ENCODE measurements at places on chromosomes 5 and 9.

- DNase-seq: no peak
Observed at GRCh38 chr9:105206821-105207699, 37.4 kb upstream of the SLC44A1 start.

DNA sequence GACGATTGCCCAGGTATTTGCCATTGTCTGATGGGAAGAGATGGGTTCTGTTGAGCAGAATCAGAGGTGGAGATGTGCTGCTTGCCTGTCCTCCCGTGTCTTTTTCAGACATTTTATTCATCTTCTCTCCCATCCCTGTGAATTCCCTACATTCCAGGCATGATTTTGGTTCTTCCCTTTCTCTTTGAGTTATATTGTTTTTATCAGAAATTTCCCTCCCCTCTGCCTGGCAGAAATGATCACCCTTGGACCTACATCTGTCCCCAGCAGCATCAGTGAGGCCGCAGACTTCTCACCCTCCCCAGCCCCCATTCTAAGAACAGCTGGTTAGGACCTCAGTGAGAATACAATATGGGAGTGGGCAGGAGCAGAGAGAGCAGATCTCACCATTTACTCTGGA is 640.2 kb downstream of the CCDC171 start:
- no peak for DNase-seq

- DNase-seq: no peak
Observed at GRCh38 chr9:116088396-116088795, 65.2 kb upstream of the PAPPA start.

GRCh38 chr9:114546851-114547250 is 40.7 kb upstream of the ATP6V1G1 start:
- no peak for DNase-seq

GRCh38 chr5:81579262-81579924 is 171.5 kb downstream of the SSBP2 start:
- DNase-seq: no peak

GRCh38 chr5:34005211-34005610 is 2.6 kb downstream of the AMACR start:
- peak; percentile 74 for DNase-seq

- DNase-seq: no peak
Observed at GRCh38 chr5:146041180-146041789, 64.1 kb downstream of the PLAC8L1 start.

DNA sequence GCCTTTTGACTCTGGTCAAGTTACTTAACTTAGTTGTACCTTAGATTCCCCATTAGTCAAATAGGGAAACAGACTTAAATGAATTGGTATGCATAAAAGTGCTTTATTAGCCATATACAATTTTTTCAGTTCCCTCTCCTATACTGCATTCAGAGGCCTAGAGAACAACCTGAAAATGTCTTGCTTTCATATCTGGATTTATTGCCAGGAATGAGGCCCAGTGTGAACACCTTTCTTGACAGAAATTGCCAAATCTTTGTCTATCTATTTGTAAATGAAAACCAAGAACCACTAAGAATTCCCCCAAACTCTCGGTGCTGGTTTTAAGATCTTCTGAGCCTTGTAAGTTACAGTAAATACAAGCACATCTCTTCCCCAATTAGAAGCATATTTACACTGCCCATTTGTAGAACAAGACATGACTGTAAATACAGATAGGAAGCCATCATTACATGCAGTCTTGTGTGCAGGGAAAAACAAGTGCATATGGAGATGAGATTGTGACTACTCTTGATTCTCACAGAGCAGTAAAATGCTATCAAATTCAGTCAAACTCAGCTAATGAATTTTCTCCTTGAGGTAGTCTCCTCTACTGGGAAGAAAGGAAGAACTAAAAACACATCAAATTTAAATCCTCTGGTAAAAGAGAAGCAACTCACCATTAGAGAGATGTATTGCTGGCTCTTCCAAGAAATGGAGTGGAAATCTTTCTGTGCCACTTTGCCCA is 5.2 kb upstream of the FAM13B start:
- no peak for DNase-seq
